ENCODE measurements at places on chromosomes 2 and 18.

- DNase-seq = peak; percentile 53
Measured at GRCh38 chr2:25700221-25700660, 26.9 kb upstream of the DTNB start.

- DNase-seq = no peak
Measured at GRCh38 chr2:195932-196331, 67.9 kb downstream of the SH3YL1 start.

DNA sequence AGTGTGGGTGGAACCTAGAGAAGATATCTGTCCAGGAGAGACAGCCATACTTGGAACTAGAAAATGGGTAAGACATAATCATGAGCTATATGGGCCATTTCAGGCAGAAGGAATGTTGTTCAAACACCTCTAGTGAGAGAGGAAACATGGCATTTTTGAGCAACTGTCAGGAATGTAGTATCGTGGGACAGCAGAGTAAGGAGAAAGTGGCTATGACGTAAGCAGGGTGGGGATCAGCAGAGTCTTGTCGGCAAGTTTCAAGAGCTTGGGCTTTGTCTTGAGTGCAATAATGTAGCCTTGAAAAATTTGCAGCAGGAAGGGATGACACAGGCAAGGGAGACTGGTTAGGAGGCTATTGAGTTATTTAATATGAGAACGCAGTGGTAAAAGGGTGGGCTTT, 20.4 kb downstream of the SERPINB7 start:
- DNase-seq = no peak

DNA sequence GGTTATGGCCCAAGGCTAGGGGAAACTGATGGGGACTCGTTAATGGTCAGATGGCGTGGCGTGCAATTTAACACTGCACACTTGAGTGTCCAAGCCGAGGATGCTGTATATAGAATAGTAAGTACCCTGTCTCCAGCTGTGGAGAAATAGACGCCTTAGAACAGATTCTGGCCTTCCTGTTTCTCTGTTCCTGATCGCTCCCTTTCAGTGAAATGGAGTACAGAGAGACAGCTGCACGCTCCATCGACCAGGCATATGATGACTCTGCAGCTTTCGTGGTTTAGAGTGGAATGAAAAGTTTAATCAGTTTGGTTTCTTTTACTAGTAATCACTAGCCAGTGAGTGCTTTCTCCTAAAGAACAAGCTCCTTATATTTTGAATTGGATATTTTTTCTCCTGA, 213.4 kb downstream of the NEDD4L start:
- DNase-seq = no peak

DNA sequence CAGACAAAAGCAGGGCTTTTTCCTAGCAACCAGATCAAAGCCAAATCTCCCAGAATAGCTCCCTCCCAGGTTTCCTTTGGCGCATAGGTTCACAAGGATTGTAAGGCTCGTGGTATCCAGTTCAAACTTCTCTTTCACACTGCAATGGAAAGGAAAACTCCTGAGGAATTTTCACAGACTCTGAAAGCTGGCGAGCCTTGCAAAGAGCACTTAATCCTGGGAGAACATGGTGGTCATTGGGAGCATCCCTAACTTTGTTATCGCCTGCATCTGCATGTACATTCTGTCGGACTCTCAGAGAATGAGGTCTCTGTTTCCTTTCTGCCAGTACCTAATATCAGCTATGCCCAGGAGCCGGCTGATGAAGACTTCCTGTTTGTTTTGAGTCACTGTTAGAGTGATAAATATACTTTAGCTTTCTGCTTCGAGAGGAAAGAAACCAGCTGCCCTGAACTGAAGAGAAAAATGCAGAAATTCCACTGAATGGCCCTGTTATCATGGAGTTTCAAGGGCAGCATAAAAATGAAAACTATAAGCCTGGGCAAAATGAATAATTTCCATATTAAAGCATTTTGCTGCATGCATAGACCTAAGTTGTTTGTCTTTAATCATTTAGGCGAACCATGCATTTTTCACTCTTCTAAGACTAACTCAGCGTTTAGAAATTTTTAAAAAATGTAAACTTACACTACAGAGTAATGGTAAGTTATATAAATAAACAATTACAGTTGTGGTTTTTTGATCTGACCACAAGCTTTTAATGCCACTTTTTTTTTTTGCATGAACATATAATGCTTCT, 76.4 kb upstream of the ZEB2 start:
- DNase-seq = no peak

GRCh38 chr2:174076040-174076439, 110.9 kb upstream of the SP3 start:
- DNase-seq = no peak

DNA sequence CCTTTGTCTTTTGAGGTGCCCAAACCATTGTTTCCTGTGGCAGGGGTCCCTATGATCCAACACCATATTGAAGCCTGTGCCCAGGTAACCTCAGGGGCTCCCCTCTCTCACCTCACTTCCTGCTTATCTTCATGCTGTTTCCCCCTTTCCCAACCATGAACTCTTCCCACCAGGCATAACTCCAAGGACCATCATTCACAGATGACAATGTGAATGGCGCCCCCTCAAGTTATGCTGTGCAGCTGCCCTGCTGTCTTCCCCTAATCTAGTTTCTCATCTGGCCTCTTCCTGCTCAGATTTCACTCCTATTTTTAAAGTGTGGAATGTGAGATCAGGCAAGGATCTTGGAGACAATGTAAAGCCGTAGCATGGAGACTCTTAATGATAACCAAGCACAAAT, 1.4 kb downstream of the GMPPA start:
- DNase-seq = no peak

DNA sequence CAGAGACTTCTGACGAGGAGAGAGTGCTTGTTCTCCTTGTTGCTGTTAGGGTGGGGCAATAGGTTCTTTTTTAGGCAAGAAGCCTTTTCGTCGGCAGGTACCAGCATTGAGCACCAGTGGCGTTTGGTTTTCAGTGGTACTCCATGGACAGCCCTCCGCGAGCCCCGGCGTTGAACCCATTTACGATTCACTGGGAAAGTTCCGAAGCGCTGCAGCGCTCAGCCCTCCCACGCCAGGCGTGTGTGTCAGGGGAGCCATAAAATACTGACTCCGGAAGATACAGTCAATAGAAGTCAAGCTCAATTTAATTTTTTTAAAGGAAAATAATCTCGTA, 494 bp upstream of the ROCK1 start:
- DNase-seq = no peak

DNA sequence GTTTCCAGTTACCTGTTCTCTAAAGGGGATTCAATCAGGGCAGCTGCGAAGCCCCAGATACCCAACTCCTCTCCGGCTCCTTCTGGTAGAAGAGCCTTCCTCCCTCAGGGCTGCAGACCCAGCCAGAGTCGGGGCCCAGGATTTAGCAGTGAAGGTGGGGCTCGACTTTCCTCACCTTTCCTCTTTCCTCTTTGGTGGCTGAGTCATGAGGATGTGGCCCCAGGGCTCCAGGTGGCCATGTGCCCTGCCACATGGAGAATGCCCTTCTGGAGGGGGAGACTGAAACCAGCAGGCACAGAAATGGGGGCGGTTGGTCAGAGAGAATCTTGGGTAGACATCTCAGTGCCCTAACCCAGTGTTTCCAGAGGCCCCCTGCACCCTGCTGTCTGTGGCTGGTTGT, 402.6 kb downstream of the NBAS start:
- no peak for DNase-seq

- no peak for DNase-seq
Measured at GRCh38 chr2:18630541-18630940, 41.2 kb upstream of the NT5C1B start.

- no peak for DNase-seq
Measured at GRCh38 chr18:69157906-69158305, 242.8 kb upstream of the DOK6 start.

- DNase-seq = no peak
Measured at GRCh38 chr18:10928011-10928771, 221.2 kb downstream of the PIEZO2 start.

GRCh38 chr2:11861044-11861443, 114.6 kb downstream of the LPIN1 start:
- no peak for DNase-seq

DNA sequence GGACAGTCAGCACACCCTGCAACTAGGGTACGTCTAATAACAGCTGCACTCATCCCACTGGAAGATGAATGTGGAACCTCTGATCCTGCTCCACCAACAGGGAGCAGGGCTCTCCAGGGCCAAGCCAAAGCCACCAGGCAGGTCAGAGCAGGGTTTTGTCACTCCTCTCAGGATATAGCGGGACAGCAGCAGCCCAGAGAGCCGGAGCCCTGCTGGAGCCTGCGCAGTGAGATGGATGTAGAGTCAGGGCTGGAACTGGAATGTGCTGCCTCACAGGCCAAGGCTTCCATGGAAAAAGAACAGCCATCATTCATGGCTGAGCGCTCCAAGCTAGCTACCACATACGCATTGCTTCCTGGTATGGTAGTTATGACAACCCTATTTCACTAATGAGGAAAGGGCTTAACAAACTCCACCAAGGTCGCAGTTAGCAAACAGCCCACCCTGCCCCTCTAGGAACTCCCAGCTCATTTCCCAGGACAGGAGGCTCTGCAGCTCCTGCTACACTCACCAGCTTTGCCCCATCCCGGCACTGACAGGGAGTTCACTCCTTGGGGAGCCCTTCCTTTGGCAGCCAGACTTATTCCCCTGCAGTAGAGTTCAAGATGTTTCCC, 85.2 kb downstream of the HS1BP3 start:
- no peak for DNase-seq

GRCh38 chr2:145543856-145544255, 1023.9 kb upstream of the ZEB2 start:
- DNase-seq = no peak

GRCh38 chr2:15128846-15129245, 432.3 kb downstream of the NBAS start:
- no peak for DNase-seq

DNA sequence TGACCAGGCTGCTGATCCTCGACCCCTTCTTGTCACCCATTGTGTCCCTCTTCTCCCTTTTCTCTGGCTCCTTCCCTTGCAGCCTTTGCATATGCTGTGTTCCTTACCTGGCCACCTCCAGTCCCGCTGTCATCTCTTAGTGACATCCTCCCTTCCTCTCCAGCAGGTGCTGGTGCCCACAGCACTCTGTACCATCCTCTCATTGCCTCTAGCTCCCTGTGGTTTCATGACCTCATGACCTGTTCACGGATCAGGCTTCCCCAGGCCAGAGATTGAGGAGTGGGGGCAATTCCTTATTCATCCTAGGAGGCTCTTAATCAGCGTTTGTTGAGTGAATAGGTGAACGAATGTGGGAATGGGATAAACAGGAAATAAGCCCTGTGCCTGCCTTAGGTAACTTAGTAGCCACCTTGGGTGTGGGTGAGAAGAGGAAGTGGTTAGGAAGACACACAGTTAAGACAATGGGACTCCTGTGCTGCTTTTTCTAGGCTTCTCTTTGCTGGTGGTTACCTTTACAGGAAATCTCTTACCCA, 35.5 kb downstream of the ITGA6 start:
- DNase-seq = no peak

GRCh38 chr2:71347517-71347916, 15.9 kb downstream of the ZNF638 start:
- no peak for DNase-seq

DNA sequence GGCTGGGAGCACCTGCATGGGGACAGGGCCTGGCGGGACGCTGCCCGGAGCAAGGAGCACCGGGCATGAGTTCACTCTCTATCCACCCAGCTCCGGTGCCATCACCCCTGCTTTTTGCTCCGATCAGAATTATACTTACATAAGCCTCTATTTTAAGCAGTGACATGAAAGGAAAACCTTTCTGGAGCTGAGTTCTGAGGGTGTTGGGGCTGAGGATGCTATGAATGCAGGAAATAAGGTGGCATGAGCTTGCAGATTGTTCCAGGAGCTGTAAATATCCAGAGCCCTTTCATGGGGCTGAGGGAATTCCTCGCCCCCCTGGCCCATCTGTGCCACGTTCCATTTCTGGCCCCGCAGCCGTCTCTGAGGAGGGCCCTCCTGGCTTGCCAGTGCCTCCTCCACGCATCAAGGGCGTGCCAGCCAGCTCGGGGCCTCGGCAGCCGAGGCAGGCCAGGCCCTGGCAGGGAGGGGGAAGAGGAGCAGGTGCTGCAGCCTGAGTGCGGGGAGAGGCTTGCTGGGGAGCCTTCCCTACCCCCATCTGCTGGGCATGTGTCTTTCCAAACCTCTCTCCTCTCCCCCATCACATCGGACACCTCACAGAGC, 91.7 kb upstream of the MCFD2 start:
- DNase-seq = no peak

DNA sequence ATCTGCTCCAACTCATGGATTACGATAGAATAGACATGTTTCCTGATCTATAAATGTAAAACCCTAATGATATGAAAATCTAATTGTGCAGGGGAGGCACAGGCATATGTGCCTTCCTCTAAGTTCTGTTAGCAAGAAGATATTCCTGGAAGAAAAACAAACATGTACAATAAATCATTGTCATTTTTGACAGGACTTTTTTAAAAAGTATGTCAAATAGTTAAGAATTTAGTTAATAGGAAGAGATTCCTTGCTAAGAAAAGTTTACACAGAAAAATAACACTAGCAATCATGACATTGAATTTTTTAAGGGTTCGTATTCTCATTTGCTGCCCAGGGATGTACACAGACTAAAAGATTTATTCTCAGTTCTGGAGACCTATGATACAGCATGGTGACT, 15.3 kb upstream of the CREB1 start:
- no peak for DNase-seq

GRCh38 chr2:64288321-64289193, 144.3 kb upstream of the PELI1 start:
- DNase-seq = no peak

GRCh38 chr2:203061346-203061745, 46.7 kb downstream of the NBEAL1 start:
- no peak for DNase-seq

GRCh38 chr2:67879586-67880290, 183.1 kb downstream of the C1D start:
- no peak for DNase-seq

- no peak for DNase-seq
Measured at GRCh38 chr2:144190908-144191605, 328.9 kb downstream of the ZEB2 start.

GRCh38 chr2:224584111-224584784, 915 bp downstream of the CUL3 start:
- DNase-seq = no peak

GRCh38 chr2:101476605-101477208, 1.8 kb upstream of the RFX8 start:
- no peak for DNase-seq

DNA sequence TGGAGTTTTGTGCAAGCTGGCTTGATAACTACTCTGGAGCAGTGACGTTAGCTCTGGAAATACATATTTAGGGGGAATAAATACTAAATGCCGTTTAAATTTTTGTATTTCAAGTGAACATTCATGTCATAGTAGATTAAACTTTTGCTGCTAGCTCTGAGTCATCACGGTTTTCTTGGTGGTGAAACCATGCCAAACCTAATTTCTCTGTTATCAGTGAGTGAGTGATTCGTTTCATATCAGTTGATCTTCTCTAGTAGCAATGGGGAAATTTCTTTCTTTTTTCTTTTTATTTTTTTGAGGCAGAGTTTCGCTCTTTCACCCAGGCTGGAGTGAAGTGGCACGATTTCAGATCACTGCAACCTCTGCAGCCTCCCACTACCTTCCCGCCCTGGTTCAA, 211.1 kb downstream of the PTPRM start:
- DNase-seq = no peak
